ENCODE measurements at places on chromosomes 12 and 14.

DNA sequence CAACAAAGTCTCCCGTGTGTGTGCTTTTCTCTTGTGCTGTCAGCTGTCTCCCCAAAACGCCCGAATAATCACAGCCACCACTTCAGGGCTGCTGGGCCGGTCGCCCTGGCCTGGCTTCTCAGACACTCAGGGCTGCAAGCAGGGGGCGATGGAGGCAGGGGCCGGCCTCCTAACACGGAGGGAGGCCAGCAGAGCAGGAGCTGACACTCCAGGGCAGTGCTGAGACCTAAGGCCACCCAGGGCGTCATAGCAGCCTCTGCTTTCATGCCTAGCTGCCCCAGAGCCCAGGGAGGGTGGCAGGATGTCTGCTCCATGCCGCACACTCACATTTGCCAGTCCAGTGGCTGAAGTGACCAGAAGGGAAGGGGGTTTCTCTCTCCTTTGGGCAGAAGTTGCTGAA lies 25.6 kb downstream of the STX2 start:
- no peak for DNase-seq

GRCh38 chr12:57552306-57552651 lies 2.4 kb downstream of the KIF5A start:
- DNase-seq: no peak

- no peak for DNase-seq
Measured at GRCh38 chr12:114687802-114688201, 3.8 kb upstream of the TBX3 start.

DNA sequence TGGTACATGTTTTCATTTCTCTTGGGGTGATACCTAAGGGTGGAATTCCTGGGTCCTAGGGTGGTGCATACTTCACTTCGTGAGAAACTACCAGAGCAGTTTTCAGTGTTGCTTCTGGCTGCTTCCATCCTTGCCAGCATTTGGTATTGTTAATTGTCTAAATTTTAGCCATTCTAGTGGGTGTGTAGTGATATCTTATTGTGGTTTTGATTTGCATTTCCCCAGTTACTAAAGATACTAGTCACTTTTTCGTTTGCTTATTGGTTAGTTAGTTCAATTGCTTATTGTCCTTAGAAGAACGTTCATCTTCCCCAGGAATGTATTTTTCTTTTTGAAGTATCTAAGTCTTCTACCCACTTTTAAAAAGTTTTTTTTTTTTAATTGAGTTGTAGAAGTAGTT lies 80.2 kb downstream of the ERC1 start:
- DNase-seq: no peak

DNA sequence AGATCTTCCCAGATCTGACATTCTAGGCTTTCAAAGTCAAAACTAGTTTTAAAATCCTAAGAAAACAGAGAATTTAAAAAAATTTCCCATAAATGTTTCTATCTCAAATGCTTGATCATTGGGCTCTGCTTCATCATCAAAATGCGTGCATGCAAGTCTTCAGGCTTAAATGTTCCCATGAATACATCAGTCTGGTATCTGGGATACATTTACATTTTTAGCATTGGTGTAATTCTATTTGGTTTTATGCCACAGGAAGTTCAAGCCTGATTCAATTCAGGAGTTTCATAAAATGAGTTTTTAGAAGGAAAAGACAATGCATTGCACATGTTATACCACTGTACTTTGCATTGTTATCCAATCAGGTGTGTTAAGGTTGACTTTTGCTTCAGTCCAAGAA lies 336.4 kb downstream of the PCNX1 start:
- no peak for DNase-seq

GRCh38 chr14:51604073-51604472 lies 47.6 kb upstream of the FRMD6 start:
- no peak for DNase-seq

GRCh38 chr14:55794655-55795595 lies 214.9 kb downstream of the KTN1 start:
- DNase-seq: peak; percentile 35

DNA sequence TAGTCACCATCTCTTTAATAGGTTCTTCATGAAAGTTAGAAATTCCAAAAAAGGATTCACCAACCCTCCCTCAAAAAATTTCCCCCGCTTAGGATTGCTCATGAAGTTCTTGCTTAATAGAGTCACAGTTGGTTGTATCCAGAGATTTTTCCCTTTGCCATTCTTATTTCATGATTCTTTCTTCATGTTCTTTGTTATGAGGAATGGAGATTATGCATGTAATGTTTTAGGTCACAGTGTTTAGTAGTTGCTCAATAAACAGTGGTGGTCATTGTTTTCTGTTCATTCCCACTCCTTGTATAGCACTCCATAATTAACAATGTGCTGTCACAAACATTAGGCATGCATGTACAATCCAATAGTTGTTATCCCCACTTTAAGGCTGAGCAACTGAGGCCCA lies 51.2 kb upstream of the RTRAF start:
- DNase-seq: no peak

DNA sequence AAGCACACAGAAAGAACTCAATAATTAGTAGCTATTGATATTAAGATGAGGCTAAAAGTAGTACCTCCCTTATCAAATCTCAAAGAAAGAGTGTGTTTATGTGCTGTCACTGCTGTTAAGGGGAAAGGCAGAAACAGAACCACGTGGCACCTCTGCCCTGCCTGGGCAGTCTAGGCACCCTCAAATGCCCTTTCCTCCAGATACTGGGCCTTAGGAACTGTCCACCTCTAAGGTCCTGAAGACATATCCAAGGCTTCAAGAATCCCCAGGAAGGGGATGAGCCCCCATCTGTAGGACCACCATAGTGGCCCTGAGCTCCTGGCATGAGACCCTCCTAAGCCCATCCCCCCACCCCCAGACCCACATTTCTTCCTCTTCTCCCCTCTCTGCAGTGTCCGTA lies 29.1 kb downstream of the NGB start:
- peak; percentile 16 for DNase-seq

DNA sequence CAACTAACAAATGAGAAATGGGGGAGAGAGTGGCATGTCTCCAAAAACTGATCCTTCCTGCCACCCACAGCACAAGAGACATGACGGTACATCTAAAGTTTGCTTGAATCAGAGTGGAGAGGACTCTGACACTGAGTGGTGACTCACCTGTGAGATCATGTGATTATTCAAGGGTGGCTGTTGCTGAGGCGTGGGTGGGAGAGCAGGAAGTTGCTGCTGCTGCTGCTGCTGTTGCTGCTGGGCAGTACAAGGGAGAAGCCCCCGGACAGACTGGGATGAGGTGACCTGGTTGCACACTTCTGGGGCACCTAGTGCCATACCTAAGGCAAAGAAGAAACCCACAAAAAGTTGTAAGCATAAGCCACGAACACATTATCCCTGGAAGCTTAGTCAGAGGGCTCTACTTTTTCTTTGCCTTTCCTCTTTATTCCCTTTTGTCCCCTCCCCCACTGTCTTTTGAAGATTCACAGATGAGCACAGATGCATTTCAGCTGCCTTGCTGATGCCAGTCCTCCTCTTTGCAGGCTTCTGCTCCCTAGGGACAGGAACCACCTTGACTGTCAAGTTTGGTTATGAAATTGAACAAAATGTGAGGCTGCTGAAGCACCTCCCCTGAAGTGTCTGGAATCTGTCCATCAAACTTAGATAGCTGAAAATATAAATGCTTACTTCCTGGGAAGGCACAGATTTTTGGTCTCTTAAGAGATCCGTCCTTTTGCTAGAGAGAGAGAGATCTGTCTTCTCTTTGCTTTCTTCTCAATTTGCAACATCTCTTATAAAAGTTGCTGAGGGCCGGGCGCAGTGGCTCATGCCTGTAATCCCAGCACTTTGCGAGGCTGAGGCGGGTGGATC lies 29.4 kb upstream of the STAC3 start:
- DNase-seq: peak; percentile 83

GRCh38 chr14:32697704-32698103 lies 241.0 kb upstream of the NPAS3 start:
- DNase-seq: peak; percentile 43

DNA sequence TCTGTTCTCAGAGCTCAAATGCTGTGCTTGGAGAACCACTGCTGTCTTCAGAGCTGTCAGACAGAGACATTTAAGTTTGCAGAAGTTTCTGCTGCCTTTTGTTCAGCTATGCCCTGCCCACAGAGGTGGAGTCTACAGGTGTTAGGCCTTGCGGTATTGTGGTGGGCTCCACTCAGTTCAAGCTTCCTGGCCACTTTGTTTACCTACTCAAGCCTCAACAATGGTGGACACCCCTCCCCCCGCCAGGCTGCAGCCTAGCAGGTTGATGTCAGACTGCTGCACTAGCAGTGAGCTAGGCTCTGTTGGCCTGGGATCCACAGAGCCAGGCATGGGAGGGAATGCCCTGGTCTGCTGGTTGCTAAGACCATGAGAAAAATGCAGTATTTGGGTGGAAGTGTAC lies 323.8 kb downstream of the BCAT1 start:
- no peak for DNase-seq

- DNase-seq: no peak
Measured at GRCh38 chr14:67763158-67763822, 53.1 kb downstream of the ZFYVE26 start.

DNA sequence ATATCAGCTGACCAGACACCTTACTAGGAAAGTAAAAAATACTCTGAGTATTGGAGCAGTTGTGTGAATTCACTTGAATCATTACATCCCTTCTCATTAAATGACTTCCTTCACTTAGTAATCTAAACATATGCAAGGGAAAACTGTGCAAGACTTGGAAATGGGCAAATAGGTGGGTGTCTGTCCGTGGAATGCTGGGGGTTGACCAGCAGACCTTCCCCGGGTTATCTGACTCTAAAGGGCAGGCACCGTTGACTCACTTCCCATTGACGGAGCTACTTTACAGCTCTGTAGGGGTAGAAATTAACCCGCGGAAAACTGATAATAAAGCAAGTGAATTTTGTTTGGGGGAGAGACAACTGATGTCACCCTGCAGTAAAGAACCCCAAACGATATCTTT lies 199.3 kb downstream of the TTC7B start:
- no peak for DNase-seq

GRCh38 chr12:124824195-124824594 lies 39.5 kb downstream of the SCARB1 start:
- DNase-seq: no peak

DNA sequence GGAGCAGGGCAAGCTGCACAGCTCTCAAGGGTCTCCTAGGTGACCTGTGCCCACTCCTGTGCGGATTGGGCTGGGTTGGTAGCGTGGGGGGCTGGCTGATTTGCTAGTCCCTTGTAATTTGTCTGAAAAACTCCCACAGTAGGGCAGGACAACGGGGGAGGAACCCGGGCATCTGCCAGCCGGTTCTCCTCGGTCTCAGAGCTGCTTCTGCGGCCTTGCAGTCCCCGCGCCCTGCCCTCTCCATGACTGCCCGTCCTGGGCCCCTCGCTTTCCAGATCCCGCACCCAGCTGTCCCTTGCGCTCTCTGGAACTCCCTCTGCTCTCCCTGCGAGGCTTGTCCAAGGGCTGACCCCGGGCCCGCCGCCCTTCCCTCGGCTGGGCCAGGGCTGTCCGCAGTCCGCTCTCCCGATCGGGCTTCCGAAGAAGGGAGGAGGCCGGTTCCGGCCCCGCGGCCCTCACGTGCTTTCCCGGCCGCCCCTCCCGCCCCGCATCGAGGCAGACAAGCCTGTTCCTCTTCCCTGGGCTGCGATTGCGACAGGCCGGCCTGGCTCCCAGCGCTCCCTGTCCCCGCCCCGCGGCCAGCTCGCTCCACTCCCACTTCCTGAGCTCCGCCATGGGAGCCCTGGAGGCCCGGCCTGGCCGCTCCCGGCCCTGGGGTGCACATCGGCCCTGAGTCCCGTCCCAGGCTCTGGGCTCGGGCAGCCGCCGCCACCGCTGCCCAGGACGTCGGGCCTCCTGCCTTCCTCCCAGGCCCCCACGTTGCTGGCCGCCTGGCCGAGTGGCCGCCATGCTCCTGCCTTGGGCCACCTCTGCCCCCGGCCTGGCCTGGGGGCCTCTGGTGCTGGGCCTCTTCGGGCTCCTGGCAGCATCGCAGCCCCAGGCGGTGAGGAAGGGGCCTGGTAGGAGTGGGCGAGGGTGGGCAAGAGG lies at the start of gene LTBR:
Gene LTBR (plus strand): TSS at position 591 of the 927 bp plus-strand sequence. CDS start 197 bp downstream, at position 788.
- peak; percentile 79 for DNase-seq

DNA sequence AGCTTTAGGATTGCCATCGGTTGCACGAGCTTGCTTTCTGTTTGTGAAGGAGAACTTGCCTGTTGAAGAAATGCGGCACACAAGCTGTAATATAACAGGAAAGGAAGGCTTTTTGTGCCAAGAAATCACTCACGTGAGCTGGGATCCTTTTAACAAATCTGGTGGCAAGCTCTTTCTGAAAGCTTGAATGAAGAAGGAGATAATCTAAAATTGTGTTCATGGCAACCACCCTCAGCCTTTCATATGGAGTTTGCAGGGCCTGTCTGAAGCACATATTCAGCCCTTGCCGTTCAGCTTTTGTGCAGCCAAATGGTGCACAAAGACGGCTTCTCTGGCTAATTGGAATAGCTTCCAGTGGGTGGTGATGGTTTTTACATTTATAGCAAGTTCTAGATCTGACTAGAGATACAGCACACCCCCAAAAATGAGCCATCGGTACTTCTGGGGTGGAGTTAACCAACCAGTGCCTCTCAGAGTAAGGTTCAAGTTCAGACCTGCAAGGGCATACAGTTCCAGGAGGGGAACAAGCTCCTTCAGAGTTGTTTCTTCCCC lies 107.4 kb downstream of the AEBP2 start:
- DNase-seq: no peak

DNA sequence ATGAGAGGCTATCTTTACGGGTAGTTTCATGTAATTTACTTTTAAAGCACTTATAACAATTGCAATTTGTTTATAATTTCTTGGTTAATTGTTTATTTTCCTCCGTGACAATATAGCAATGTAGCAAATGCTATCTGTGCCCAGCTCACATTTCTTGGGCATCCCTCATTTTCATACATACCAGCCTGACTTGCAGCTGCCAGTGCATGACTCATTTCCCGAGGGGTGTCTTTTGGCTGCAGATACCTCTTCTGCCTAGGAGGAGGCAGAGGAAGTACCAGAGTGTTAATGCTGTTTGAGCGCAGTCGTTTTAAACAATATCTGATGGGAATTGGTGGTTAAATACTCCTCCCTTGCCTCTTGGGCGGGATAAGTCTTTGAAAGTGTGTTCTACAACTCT lies 104.2 kb upstream of the ABCD2 start:
- peak; percentile 51 for DNase-seq

- DNase-seq: no peak
Measured at GRCh38 chr12:5518584-5519365, 86.9 kb downstream of the NTF3 start.

Data from COLO829 (cell line).